H1 (cell line): ENCODE measurements at places on chromosomes 16 and 17. TPM values are rescaled to one million over a fixed set of nuclear protein-coding genes. Genes with fewer than 3 reads are reported as not detected.
A peak's percentile ranks its signal among the peaks of the same experiment; 100 is the strongest.

DNA sequence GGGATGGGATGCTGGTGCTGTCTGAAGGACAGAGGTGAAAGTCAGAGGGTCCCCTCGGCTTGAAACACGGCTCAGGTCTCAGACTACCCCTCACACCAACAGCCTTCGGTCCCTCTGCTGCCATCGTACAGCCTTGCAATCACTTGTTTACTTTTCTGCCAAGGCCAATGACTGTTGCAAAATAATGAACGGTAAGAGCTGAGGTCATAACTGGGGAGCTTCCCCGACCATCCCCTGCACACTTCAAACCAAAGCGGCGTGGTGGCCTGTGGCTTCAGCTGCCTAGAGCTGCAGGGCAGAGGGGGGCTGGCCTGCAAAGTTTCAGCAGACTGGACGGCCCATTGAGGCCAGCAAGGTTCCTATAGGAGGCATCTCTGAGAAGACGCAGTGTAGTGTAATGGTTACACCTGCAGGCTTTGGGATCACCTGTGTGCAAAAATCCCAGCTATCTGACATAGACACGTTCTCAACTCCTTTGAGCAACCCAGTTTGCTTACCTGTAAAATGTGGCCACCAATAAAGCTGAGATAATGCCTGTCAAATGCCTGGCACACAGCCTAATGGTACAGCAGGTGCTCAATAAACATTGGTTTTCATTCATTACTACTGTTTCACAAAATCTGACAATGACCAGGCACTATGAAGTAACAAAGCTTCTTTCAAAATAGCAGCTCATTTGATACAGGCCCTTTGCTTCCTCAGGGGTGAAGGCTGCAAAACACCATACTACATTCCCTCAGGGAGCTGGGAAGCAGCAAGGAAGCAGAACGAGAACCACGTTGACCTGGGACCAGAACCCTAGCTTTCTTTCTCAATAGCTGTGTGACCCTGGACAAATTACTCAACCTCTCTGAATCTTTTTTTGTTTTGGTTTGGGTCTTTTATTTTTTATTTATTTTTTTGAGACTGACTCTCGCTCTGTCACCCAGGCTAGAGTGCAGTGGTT is 5.0 kb downstream of the PAM16 start:
- peaks cover 20% of the 10 kb centered on the region for H3K36me3 ChIP-seq
- H3K4me3 ChIP-seq = no peak overlapping the region
- DNase-seq = no peak

Gene PTX4
- total RNA-seq = not detected in 2 replicates

Gene KRT13
- not detected in 2 replicates for total RNA-seq

DNA sequence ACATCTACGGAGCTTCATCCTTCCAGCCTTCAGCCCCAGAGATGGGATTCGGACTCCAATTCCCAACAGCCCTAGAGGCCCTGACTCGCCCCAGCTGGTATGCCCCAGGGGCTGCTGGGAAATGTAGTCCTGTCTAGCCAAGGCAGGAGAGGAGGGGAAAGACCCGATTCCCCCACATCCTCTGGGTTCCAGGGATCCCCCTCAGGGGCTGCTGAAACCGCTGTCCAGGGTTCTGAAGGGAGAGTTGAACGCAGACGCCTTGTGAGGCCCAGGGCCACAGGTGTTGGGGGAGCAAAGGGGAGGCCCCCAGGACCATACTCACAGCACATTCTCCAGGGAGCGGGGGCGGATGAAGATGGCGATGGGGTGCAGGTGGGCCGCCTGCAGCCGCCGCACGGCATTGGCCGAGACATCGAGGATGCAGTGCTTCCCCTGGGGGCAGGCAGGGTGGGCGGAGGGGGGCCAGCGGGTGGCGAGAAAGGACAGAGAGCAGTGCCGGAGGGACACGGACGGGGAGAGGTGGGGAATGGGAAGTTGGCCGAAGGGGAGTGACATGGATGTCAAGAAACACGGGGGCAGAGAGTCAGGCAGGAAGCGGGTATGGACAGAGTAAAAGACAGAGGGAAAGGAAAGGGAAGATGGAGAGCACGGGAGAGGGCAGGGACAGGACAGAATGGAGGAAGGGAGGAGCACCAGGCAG is 12.6 kb upstream of the ASGR1 start:
- no peaks in the 10 kb centered on the region for H3K27me3 ChIP-seq
- no peak overlapping the region for H3K4me3 ChIP-seq
- H3K4me1 ChIP-seq = no peaks in the 10 kb centered on the region
- DNase-seq = peak; percentile 53

DNA sequence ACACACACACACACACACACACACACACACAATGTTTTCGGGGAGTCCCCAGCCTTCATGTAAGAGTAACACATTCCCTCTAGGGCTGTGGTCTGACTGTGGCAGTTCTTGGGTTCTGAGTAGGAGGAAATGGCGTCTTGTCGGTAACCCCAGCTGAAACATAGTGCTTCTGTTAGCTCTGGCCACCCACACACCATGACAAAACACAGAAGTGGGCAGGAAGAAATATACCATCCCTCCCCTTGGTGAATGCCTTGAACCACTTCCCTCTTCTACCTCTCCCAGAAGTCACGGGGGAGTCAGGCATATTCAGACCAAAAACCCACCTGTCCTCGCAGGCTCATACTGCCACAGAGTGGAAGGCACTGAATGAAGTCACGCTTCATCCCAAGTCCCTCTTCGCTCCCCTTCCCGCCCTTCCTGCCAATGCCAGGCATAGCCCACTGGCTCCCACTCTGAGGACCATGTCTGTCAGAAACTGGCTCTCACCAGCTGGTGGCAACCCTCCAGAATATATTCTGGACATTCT is 11.5 kb downstream of the SLC35B1 start:
- H3K27ac ChIP-seq = no peak overlapping the region
- no peak overlapping the region for H3K4me3 ChIP-seq

DNA sequence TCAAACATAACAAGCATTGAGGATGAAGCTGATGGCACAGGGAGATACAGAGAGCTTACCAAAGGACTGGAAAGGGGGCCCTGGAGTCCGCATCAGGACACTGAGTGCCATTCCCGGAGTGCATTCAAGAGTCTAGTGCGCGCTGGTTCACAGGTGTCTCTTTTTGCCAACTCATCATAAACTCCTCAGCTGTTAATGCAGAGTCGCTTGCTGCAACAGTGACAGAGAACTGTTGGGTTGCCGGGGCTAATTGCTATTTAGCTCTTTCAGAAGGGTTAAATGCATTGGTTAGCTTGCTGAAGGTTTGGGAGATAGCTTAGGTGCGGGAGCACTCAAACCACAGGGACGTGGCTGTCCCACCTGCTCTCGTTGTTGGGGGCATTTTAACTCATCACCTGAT is 1091.6 kb upstream of the EEF2KMT start:
- peaks cover 5% of the 10 kb centered on the region for H3K4me1 ChIP-seq
- H3K27me3 ChIP-seq = no peaks in the 10 kb centered on the region
- H3K36me3 ChIP-seq = no peaks in the 10 kb centered on the region
- DNase-seq = no peak

Gene KRTAP17-1
- not detected in 2 replicates for total RNA-seq

DNA sequence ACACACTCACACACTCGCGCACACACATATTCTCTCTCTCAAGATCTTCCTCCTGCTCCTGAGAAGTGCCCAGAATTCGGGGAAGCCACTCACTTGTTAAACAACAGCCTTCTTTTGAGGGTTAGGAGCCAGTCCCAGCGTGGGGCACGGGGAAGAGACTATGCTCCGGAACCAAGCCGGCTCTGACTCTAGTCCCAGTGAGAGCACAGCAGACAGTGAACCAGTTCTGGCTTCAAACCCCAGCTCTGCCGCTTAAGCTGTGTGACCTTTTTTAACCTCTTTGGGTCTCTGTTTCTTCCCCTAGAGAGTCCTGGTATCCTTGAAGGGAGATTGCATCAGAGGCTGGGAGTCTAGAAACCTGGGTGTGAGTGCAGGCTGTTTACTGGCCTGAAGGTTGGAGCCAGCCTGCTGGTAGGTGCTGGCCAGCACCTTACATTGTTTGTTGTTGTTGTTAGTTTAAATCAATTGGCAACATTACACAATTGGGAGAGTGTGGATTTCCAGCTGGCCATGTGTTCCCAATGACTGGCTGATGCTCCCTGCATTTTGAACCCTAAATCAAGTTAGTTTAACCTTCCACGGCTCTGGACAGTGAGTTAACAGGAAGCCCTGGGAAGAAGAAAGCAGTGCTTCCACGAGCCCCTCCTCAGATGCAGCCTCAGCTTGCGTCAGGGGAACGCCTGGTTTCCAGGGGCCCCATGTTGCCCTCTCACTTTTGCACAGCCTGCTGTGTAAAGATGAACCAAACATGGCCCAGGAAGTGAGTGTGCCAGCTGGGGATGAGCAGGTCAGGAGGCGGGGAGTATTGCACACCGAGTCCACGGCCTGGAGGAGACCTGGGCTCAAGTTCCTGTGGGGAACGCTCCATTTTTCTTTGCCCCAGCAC is 71.5 kb downstream of the GAS7 start:
- H3K27me3 ChIP-seq = no peaks in the 10 kb centered on the region
- H3K4me3 ChIP-seq = no peak overlapping the region
- no peak overlapping the region for H3K27ac ChIP-seq
- no peak for DNase-seq
- H3K36me3 ChIP-seq = no peaks in the 10 kb centered on the region

GRCh38 chr17:45011767-45012166 is 39.7 kb downstream of the DCAKD start:
- peaks cover 8% of the 10 kb centered on the region; the same call in 1 of the 2 replicates for H3K4me1 ChIP-seq
- no peaks in the 10 kb centered on the region for H3K27me3 ChIP-seq
- DNase-seq = no peak
- H3K4me3 ChIP-seq = no peak overlapping the region
- H3K36me3 ChIP-seq = no peaks in the 10 kb centered on the region

- H3K27me3 ChIP-seq = no peaks in the 10 kb centered on the region
- no peaks in the 10 kb centered on the region for H3K4me1 ChIP-seq
- H3K27ac ChIP-seq = no peak overlapping the region
- H3K4me3 ChIP-seq = no peak overlapping the region
Measured at GRCh38 chr16:82439678-82440293, 187.0 kb upstream of the CDH13 start.

DNA sequence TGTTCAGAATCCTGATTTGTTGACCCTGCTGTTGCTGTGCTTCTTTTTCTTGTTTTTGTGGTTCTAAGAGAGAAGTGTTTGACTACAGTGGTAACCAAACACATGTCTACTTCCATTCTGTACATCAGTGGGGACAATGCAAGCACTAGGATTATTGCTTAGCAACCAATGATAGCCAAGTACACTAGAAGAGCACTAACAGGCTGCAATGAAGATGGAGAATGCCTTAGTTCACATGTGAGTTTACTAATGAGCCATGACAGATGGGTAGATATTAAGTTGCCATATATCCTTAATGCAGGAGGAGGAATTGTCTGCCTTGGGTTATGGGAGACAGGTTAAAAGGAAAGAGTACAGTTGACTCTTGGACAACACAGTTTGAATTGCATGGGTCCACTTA is 8.3 kb downstream of the EFCAB5 start:
- H3K27me3 ChIP-seq = no peaks in the 10 kb centered on the region
- H3K27ac ChIP-seq = no peak overlapping the region
- DNase-seq = no peak
- H3K4me1 ChIP-seq = no peaks in the 10 kb centered on the region
- H3K36me3 ChIP-seq = no peaks in the 10 kb centered on the region

GRCh38 chr17:30920683-30921543 is 832 bp upstream of the ADAP2 start:
- peaks cover 16% of the 10 kb centered on the region for H3K27me3 ChIP-seq
- no peak for DNase-seq
- H3K36me3 ChIP-seq = no peaks in the 10 kb centered on the region
- peaks cover 6% of the 10 kb centered on the region; the same call in 1 of the 2 replicates for H3K4me1 ChIP-seq
- no peak overlapping the region for H3K4me3 ChIP-seq

- H3K27ac ChIP-seq = no peak overlapping the region
- H3K27me3 ChIP-seq = no peaks in the 10 kb centered on the region
- H3K36me3 ChIP-seq = no peaks in the 10 kb centered on the region
- no peak overlapping the region for H3K4me3 ChIP-seq
- H3K4me1 ChIP-seq = no peaks in the 10 kb centered on the region
Measured at GRCh38 chr17:56047331-56047730, 105.9 kb upstream of the ANKFN1 start.

Gene RGS11
- 0.84 and 1.1 TPM in 2 replicates for total RNA-seq

- no peak overlapping the region for H3K27ac ChIP-seq
- H3K4me3 ChIP-seq = no peak overlapping the region
- H3K4me1 ChIP-seq = no peaks in the 10 kb centered on the region; the same call in 1 of the 2 replicates
- H3K36me3 ChIP-seq = no peaks in the 10 kb centered on the region
- no peaks in the 10 kb centered on the region for H3K27me3 ChIP-seq
Measured at GRCh38 chr17:35068249-35068648, 4.7 kb upstream of the RFFL start.

DNA sequence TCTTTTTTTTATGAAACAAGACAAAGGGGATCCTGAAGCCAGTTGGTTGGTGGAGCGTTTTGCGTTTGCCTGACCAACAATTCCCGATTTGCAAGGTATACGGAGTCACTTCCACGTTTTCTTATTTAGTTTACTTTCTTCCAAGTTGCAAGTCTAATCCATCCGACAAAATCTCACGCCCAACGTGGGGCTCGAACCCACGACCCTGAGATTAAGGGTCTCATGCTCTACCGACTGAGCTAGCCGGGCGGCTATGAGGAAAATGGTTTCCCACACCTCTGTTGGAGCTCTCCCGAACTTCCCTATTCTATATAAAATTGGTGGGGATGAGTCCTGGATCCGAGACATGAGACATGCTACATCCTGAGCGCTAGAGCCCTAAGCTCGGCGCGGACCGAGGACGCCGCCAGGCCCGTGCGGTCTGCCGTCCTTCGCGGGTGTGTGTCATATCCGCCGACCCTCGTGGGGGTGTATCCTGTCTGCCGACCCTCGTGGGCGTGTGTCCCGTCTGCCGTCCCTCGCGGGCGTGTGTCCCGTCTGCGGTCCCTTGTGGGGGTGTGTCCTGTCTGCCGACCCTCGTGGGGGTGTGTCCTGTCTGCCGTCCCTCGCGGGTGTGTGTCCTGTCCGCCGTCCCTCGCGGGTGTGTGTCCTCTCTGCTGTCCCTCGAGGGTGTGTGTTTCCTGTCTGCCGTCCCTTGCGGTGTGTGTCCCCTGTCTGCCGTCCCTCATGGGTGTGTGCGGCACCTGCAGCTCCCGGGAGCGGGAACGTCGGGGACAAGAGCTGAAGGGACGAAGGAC is 22.6 kb downstream of the ZNF213 start:
- no peaks in the 10 kb centered on the region for H3K27me3 ChIP-seq
- H3K27ac ChIP-seq = no peak overlapping the region
- peak overlapping the region; percentile 65 for H3K4me3 ChIP-seq
- H3K4me1 ChIP-seq = peaks cover 7% of the 10 kb centered on the region; the same call in 1 of the 2 replicates
- no peaks in the 10 kb centered on the region for H3K36me3 ChIP-seq

- H3K27me3 ChIP-seq = no peaks in the 10 kb centered on the region
- no peak overlapping the region for H3K4me3 ChIP-seq
- peaks cover 6% of the 10 kb centered on the region for H3K4me1 ChIP-seq
- 0 out of 2 replicates have a peak overlapping the region, but pooled peaks have one; percentile 3 for H3K27ac ChIP-seq
- no peaks in the 10 kb centered on the region for H3K36me3 ChIP-seq
Measured at GRCh38 chr17:80782536-80783427, 208.9 kb upstream of the CHMP6 start.

- H3K4me3 ChIP-seq = no peak overlapping the region
- H3K4me1 ChIP-seq = no peaks in the 10 kb centered on the region
- no peaks in the 10 kb centered on the region for H3K36me3 ChIP-seq
- H3K27me3 ChIP-seq = no peaks in the 10 kb centered on the region
Measured at GRCh38 chr16:82979406-82980111, 352.8 kb downstream of the CDH13 start.
